Progenitor cell of endocrine pancreas (in vitro differentiated cells): ENCODE measurements at places on chromosomes 5 and 9. TPM values are rescaled to one million over a fixed set of nuclear protein-coding genes. Genes with fewer than 3 reads are reported as not detected.

The DAB2IP gene
- total RNA-seq: 63.2 and 67.8 TPM in 2 replicates

GRCh38 chr5:55622460-55622859 is 87.7 kb upstream of the PLPP1 start:
- no peak for DNase-seq

GRCh38 chr5:113598926-113599325 is 85.4 kb downstream of the YTHDC2 start:
- DNase-seq: no peak

DNA sequence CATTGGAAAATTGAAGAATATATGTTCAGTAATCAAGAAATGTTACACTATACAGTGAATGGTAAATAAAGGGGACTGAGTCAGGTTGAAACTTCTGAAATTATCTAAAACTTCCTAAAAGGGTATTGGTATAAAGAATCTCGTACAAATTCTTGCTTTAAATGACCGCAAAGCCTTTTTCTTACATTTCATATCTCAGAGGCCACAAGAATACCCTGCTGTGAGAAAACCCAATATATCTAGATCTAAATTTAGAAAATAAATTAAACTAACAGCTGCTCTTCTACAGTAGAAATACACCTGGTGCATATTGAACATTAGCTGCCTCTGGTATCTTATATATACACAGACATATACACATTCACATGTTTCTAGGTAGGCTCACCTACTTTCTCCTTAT is 221.7 kb downstream of the PCSK5 start:
- DNase-seq: no peak

DNA sequence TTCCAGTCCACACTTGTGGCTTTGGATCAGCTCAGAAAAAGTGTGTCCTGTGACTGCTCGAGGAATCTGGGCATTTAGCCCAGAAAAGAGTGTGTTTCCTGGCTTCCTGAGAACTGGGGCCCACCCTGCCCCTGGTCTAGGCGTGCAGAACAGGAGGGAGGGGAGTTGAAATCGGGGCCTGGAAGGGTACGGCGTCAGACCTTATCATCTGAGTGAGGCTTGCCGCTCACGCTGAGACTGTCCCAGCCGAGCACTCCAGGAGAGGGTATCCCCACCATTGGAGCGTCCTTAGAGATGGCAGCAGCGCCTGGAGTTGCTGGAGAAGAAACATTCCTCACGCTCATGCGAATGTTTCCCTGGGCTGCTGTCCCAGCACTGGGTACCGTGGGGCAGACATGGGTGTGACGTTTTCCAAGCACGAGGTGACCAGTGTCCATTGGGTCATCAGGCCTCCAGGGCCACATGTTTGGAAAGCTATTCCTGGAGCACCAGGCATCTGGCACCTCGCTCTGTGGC is 22.5 kb downstream of the NEK6 start:
- DNase-seq: no peak

- no peak for DNase-seq
Measured at GRCh38 chr5:127696683-127697082, 6.5 kb upstream of the CCDC192 start.

DNA sequence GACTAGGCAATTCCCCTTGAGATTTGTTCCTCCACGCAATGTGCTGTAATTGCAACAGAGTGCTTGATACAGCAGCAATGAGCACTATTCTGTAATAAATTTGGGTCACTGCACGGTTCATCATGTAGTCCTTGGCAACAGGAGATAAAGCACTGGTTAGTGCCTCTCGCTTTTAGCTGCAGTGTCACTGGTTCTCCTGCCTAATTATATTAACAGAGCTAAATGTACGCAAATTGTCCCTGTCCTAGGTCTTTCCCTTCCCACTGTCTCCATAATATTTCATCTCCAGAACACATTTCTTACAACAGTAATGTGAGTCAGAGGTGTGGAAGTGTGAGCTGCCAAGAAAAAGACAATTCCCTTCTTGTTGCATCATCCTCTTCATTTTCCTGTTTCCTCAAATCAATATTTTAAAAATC is 553.1 kb downstream of the ZNF608 start:
- DNase-seq: no peak

- DNase-seq: no peak
Measured at GRCh38 chr9:136062657-136063439, 32.2 kb downstream of the NACC2 start.

- no peak for DNase-seq
Measured at GRCh38 chr5:174837919-174838902, 113.8 kb downstream of the MSX2 start.
